IMR-90 (cell line): ENCODE measurements at places on chromosomes 1 and 21. TPM values are rescaled to one million over a fixed set of nuclear protein-coding genes. Genes with fewer than 3 reads are reported as not detected.

Gene KIF17
- total RNA-seq, result 4.5 and 4.7 TPM in 2 replicates

Gene SMG7
- 20.8 and 22.6 TPM in 2 replicates for total RNA-seq

Gene BTG2
- 8.4 and 10.3 TPM in 2 replicates for total RNA-seq

- no peak for DNase-seq
Measured at GRCh38 chr1:201350361-201350725, 27.1 kb downstream of the TNNT2 start.

DNA sequence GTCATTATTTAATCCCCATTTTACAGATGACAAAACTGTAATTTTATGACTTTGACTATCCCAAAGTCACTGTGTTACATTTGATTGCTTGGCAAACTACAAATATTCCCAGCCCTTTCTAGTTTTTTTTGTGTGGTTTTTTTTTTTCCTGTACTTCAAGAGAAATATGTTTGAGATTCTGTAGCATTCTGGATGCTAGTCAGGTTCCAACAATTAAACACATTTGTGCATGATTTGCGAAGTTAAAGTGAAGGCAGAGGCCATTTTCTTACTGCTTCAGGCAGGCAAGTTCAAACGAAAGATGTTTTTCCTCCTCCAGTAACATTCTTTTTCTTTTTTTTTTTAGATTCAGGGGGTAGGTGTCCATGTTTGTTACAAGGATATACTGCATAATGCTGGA is 107.9 kb upstream of the SERTAD4 start:
- DNase-seq, result no peak

- DNase-seq, result no peak
Measured at GRCh38 chr1:93766451-93766850, 84.8 kb upstream of the BCAR3 start.

DNA sequence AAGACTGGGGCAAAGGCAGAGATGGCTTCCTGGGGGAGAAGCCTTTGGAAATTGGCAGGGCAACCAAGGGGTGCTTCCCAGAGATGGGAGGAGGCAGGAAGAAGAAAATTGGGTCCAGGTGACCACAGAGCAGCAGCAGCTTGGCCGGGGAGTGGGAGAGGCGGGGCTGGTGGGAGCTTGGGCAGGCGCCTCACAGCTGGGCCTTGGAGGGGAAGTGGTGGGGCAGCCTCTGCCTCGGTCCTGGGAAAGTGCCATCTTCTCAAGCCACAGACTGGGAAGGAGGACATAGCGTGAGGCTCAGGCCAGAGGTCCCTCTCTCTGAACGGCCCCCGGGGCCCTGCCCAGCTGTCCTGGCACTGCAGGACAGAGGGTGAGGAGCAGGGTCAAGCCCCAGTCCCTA is 24.0 kb upstream of the WASF2 start:
- DNase-seq, result no peak

- DNase-seq, result no peak
Measured at GRCh38 chr1:26697431-26697977, 1.7 kb downstream of the ARID1A start.
